ENCODE measurements at places on chromosomes 5 and 9.

DNA sequence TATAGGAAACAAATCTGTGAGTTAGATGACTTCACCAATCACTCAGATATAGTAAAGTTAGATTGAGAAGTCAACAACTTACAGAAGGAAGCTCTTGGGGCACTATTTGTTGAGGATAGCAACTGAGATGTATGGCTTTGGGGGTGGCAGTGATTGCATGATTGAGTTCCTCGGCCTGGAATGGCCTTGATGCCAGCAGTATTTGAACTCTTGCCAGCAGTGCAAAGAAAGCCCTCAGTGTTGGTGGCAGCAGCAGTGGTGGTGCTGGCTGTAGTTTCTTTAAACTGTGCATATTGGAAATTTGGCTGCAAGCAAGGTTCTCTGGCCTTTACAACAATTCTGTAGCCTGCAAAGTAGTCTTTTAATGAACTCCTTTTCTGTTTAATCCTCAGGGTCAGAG lies 41.4 kb upstream of the PJA2 start:
- no peak for DNase-seq

DNA sequence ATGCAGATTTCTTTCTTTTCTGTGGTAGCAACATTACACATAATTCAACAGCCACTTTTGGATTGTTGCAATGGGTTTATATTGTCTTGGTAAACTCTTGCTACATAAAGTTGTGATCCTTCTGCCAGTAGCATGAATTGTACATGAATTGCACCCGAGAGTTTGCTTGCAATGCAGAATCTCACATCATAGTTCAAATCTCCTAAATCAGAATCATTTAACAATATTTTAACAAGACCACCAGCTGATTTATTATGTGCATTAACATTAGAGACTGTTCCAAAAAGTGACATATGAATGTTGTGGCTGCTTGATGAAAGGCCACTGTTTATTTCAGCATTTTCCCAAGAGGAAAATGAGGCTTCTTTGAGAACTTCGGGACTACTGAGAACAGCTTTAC lies 1491.8 kb upstream of the NUDT12 start:
- no peak for DNase-seq

GRCh38 chr5:142327111-142327842 lies 2.5 kb upstream of the SPRY4 start:
- DNase-seq: no peak

DNA sequence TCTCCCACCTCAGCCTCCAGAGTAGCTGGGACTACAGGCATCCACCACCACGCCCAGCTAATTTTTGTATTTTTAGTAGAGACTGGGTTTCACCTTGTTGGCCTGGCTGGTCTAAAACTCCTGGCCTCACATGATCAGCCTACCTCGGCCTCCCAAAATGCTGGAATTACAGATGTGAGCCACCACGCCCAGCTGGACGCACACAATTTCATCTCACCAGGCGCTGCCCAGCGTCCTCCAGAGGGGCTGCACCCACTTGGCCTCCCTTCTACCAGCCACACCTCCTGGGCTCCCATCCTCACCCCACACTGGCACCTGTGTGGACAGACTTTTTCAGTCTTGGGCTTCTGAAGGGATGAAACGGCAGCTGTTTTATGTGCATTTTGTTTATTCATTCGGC lies 3.8 kb upstream of the EXOC3 start:
- DNase-seq: no peak

GRCh38 chr5:74401281-74401945 lies 239.1 kb downstream of the ENC1 start:
- DNase-seq: no peak

DNA sequence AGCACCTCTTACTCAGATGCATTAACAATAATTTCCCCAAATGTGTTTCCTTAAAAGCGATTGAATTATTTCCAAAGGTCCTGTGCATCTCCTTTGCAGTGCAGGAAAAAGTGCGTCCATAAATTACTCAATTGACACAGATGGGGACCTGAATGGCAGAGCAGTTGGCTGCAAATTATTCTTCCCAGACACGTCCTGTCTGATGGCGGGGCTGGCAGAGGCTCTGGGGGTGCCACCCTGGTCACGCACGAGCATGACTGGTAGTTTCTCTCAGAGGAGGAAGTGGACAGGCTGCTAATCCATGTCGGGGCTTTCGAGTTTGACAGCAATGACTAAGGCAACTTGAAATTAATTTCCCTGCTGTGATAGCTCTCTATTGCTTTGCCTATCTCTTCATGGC lies 264.8 kb upstream of the BRINP1 start:
- DNase-seq: no peak

GRCh38 chr9:3508521-3509291 lies 17.1 kb downstream of the RFX3 start:
- DNase-seq: no peak

DNA sequence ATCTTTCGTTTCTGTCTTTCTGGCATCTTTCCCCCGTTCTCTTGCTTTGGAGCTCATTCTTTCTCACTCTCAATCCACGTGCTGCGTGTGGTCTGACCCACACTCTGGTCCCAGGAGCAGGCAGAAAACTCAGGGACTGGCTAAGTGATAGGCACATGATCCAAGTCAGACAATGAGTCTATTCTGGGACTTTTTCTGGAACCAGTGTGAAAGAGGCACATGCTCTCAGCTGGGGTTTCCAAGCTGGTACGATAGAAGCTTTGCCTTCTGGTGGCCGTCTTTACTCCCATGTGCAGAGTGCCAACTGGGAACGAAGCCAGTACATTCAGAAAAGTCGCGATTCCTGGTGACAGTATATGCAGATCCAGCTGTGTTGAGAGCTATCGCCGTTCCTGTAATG lies 94.4 kb downstream of the PDZD2 start:
- DNase-seq: no peak

DNA sequence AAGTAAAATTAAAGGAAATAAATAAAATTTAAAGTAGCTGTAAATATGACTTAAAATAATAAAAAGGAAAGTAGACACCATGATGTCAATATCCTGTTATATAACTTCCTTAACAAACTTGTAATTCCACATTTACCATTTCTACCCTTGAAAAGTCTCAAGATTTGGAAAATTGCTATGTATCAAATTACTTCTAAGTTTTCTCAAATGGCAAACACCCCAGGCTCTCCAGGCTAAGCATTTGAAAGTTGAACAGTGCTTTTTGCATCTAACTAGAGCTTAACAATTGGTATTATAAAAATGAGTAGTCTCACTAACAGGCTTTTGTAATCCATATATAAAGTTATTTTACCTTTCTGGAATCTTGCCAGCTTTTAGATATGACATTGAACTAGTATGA lies 41.5 kb upstream of the MACIR start:
- no peak for DNase-seq

DNA sequence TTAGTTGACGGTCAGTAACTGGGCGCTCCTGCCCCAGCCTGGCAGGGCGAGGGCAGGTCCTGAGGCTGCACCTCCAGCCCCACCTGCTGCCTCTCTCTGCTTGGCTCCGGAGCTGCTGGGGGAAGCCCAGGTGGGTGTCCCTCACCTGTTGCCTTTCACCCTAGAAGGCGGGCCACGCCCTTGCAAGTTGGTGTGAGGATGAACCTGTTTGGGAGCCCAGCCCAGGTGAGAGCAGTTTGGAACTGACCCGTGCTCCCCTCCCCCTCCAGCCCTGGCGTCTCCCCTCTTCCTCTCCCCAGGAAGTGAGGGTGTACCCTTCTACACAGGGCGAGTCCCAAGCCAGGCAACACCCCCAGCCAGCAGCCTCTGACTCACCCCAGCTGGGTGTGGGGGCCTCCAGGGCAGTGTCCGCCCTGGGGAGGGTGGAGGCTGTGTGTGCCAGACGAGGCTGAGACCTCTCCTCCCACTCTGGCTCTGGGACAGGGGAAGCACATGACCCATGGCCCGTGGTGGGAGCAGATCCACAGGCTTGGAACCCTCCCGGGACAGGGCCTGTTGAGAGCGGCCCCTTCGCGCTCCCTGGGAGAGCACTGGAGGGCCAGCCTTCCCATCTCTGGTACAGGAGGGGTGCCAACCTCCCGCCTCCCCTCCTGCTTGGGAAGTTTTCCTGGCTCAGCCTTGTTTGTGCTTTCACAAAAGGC lies 10.4 kb downstream of the LRRC8A start:
- DNase-seq: no peak

- DNase-seq: no peak
Observed at GRCh38 chr9:132589148-132590036, 7.0 kb downstream of the BARHL1 start.

DNA sequence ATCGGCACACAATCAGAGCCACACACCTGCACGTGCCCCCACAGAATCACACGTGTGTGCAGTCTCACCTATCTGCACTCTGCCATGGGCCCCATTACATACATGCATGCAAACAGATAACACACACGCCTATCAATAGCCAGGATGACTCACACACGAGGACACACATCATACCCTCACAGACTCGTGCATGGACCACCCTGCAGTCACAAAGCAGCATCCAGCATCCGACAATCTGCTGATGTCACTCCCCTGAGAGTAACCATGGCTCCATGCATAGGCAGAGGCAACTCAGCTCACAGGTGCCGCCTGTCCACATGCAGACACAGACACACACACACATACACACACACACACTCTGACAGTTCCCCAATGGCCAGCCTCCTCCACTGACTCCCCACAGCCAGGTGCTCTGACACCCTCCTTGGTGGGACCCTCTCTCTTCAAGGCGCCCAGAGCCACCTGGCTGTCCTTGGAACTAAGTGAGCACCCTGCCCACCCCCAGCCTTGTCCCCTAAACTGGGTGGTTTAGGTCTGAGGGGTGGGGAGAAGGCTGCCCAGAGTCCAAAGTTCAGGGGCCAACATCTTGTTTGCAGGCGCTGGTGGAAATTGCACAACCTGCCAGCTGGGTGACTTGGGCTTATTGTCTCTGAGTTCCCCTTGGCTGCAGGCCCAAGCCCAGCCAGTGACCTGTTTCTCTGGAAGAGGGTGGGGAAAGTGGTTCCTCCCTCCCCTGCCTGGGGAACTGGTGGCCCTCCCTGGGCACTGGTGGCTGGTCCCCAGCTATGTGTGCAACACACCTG lies 34.6 kb upstream of the NEK6 start:
- DNase-seq: no peak

GRCh38 chr5:119913425-119913824 lies 284.1 kb downstream of the FAM170A start:
- no peak for DNase-seq

DNA sequence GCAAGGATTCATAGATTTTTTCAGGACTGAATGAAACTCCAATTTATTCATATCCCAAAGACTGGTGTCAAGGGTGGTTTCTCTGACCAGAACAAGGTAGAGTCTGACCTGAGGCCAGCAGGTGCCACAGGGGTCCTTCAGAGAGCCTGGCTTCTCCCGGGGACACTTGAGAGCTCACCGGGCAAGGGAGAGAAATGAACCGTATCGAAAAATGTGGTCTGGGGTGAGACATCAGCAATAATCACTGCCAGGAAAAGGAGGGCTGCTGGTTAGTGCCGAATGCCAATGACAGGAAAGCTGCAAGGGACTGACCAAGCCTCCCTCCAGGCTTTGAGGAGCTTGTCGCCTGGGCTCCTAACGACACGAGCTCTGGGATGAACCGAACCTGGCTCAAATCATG lies 142.7 kb downstream of the TTLL11 start:
- DNase-seq: no peak

DNA sequence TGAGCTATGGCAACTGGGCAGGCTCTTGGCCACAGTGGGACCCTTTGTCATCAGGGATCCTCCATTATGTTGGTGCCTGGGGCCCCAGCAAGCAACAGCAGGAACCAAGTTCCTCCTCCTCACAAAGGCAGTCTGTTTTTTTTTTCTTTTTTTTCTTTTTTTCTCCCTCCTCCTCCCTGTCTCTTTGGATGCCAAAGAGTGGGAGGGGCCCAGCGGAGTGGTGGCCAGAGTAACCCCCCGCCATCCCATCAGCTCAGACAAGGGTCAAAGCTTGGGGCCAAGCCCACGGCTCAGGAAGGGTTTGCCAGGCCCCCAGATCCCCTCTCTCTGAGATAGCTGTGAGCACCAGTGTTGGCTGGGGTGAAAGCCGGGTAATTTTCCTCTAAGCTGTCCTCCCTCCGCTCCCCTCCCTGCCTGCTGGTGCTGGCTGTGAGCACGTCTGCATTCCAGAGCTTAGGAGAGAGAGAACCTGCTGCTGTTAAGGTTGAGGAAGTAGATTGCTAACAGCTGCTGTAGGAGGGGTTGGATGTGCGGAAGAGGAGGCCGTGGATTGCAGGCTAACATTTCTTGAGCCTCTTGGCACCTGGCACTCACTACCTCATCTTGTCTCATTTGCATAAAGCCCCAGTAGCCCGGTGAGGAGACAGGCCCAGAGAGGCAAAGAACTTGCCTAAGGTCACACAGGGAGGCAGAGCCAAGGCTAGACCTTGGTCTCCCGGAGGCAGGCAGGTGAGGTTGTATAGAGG lies 21.2 kb downstream of the GSN start:
- DNase-seq: no peak

DNA sequence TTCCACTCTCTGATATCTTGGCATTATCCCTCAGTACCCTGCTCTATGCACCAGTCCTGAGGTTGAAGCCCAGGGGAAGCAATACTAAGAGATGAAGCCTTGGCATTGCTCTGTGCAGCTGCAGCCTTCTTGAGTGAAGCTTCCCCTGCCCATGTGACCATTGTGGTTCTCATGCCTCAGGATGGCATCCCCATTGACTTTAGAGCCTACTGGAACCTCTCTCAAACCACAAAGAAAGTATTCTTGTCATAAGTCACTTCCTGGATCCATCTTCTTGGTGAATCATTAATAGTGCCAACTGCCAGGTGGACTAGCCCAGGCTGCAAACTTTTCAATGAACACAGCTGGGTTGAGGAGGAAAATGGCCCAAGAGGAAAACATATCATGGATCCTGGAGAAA lies 283.9 kb upstream of the RFX3 start:
- no peak for DNase-seq

GRCh38 chr9:123049589-123050222 lies 16.2 kb downstream of the GPR21 start:
- DNase-seq: no peak

- no peak for DNase-seq
Observed at GRCh38 chr5:59485107-59485506, 408.4 kb downstream of the PDE4D start.

- DNase-seq: no peak
Observed at GRCh38 chr5:172634106-172634899, 6.8 kb upstream of the NEURL1B start.

DNA sequence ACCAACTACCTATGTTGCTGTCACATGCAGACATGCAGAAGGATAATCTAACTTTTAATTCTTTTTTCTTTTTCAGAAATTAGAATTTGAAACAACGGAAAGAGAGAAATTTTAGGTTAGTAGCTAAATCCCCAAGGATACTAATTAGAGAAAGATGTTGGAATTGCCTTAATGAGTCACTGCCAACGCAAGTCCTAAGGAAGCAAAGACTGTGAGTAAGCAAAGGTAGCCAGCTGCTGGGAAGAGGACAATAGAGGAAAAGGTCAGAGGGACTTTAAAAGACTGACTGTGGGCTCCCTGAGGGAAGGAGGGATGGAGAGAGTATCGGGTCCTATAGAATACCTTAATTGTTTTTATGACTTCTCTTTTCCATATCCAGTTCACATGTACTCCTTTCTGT lies 461.9 kb upstream of the PAPPA start:
- no peak for DNase-seq

- DNase-seq: no peak
Observed at GRCh38 chr5:72096602-72097188, 10.6 kb upstream of the MAP1B start.

- DNase-seq: no peak
Observed at GRCh38 chr9:111356481-111357244, 26.6 kb upstream of the OR2K2 start.

All from activated T-cell treated with anti-CD3 and anti-CD28 coated beads for 48 hours (primary cell).